ENCODE measurements at places on chromosomes 11 and 22.

- no peak for DNase-seq
Measured at GRCh38 chr11:59076876-59077571, 9.1 kb upstream of the GLYATL1B start.

DNA sequence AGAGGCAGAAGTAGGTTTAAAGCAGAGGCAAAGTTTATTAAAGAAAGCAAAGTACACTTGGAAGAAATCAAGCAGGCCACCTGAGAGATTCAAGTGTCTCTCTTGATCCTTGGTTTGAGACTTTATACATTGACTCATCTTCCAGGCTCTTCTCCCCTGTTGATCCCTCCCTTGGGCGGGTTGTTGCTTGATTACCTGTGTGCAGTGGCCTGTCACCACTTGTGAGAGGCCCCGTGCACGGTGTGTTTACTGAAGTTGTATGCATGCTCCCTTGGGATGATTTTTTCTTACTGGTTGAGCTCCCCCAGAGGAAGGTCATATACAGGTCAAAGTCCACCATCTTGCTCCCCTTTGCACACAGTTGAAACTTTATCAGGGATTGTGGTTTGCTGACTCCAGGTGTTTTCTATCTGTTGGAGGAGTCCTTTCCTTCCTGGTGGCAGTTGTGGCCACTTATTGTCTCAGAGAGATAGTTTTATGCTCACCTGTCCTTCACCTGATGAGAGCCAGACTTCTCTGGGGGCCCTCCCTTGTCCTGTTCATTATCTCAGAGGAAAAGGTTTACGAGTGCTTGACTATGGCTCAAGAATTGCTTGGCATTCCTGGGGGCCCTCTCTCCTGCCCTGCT is 16.3 kb upstream of the RBMXL2 start:
- DNase-seq: peak; percentile 8

DNA sequence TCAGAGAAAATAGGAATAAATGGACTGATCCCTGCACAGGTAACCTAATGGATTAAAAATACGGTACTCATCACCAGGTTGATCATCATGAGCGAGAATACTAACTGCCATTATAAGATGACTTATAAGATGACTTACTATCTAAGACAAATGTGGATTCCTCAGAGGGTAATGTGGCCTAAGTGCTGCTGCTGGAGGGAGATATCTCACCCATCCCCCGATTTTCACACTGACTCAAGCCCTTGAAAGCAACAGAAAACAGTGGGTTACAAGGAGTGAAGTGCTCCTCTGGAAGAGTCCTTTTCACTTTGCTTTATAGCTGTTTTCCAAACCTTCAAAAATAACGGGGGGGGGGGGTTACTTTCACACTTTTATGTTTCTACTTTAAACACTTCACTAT is 920 bp downstream of the TMEM218 start:
- DNase-seq: no peak

DNA sequence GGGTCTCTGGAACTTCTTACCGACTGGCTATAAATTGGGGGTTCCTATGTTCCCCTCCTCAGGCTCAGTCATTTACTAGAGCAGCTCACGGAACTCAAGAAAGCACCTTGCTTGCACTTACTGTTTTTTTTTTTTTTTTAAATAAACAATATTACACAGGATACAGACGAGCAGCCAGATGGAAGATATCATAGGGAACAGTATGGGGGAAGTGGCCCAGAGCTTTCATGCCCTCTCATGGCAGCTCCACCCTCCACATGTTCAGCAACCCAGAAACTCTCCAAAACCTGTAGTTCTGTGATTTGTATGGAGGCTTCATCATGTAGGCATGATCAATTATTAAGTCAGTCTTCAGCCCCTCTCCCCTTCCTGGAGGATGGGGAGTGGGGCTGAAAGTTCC is 7.5 kb downstream of the UVRAG start:
- DNase-seq: no peak

GRCh38 chr22:34301569-34301968 is 381.3 kb upstream of the LARGE1 start:
- DNase-seq: no peak

- no peak for DNase-seq
Measured at GRCh38 chr11:57340039-57340615, 2.0 kb downstream of the P2RX3 start.

GRCh38 chr11:57515332-57516060 is at the start of gene SLC43A1:
Gene SLC43A1, minus strand, starts transcription at chr11:57515702. Its CDS starts 1,591 bp downstream, at chr11:57514111.
- DNase-seq: peak; percentile 70

- DNase-seq: no peak
Measured at GRCh38 chr22:50072167-50072555, 13.1 kb downstream of the MLC1 start.

Data from SW480 (cell line).